Left hindlimb (tissue), 1 donor: ENCODE measurements at places on chromosomes 13 and 19.

GRCh38 chr19:34134190-34135053, 37.9 kb upstream of the LSM14A start:
- DNase-seq: peak; percentile 91

- DNase-seq: no peak
Measured at GRCh38 chr13:35514801-35515502, 38.5 kb upstream of the MAB21L1 start.

DNA sequence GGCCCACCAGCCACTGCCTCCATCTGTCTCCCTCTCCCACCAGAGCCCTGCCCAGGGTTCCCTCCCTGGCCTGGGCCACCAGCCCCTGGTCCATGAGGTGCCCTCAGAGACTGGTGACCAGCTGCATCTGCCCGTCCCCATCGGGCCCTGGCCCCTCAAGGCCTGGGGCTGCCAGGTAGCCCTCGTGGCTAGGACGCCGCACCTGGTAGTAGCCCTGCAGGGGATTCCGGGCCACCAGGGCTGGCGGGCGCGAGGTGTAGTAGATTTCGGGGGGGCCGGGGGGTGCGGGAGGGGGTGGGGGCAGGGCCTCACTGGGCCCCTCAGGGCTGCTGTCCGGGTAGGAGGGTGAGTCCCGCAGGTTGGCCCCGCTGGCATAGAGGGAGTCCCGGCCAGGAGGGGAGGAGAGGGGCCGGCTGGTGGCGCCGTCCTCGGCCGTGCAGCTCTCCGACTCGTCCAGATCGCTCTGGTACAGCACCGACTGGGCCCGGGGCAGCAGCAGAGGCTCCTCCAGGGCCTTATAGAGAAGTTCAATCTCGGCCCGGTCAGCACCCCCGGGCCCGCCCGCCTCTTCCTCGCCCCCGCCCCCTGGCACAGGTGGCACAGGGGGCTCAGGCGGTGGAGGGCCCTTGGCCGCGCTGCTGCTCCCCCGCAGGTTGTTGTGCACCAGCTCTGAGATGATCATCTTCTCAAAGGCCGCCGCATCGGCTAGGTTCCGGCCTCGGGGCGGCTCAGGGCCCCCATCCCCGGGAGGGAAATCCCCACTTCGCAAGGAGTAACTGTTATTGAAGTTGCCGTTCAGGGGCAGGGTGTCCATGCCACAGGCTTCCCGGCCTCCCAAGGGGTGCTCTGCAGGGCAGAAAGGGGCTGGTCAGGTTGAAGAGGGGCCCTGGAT, 14.6 kb upstream of the ASF1B start:
- DNase-seq: no peak

GRCh38 chr13:45433381-45433790, 15.2 kb upstream of the SLC25A30 start:
- no peak for DNase-seq

GRCh38 chr19:43572171-43572588, 3.1 kb downstream of the XRCC1 start:
- DNase-seq: no peak

DNA sequence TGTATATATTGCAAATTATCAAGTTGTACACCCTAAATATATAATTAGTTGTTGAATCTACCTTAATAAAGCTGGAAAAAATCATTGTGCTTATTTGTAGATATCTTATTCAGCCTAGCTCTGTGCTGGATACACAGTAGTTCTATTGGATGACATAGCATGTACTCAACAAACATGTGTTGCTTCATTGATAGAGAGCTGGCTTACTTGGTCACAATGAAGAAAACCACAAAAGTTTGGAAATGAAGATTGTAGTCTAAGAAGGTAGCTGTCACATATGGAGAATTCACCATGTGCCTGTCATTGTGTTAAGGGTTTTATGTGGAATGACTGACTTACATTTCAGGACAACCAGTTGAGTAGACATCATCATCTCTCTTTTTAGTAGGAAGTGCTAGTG, 278.9 kb downstream of the LMO7 start:
- DNase-seq: no peak

GRCh38 chr19:14015524-14016035, 9.5 kb upstream of the RFX1 start:
- DNase-seq: no peak

DNA sequence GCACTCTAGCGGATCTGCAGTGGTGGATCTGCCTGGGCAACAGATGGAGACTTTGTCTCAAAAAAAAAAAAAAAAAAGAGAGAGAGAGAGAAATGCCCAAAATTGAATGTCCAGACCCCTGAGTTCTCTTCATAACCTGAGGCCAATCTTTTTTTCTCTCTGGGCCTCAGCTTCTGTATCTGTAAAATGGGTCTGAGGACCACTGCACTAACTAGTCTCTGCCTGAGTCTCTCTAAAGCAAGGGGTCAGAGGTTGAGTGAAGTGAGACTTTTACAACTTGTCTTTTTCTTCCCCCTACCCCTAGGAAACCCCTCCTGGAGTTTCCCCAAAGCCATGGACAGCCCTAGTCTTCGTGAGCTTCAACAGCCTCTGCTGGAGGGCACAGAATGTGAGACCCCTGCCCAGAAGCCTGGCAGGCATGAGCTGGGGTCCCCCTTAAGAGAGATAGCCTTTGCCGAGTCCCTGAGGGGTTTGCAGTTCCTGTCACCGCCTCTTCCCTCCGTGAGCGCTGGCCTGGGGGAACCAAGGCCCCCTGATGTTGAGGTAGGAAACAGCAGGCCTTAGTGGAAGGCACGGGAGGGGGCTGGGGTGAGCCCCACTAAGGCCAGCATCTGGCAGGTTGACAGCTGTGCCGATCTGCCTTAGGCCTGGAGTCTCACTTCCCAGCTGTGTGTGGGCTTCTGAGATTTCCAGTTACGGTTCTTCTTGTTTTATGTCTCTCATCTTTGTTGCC, 1.8 kb downstream of the TMEM91 start:
- DNase-seq: no peak

- DNase-seq: no peak
Measured at GRCh38 chr13:107730813-107731212, 484.5 kb downstream of the LIG4 start.

GRCh38 chr19:1316466-1316865, 30.8 kb downstream of the EFNA2 start:
- DNase-seq: no peak

DNA sequence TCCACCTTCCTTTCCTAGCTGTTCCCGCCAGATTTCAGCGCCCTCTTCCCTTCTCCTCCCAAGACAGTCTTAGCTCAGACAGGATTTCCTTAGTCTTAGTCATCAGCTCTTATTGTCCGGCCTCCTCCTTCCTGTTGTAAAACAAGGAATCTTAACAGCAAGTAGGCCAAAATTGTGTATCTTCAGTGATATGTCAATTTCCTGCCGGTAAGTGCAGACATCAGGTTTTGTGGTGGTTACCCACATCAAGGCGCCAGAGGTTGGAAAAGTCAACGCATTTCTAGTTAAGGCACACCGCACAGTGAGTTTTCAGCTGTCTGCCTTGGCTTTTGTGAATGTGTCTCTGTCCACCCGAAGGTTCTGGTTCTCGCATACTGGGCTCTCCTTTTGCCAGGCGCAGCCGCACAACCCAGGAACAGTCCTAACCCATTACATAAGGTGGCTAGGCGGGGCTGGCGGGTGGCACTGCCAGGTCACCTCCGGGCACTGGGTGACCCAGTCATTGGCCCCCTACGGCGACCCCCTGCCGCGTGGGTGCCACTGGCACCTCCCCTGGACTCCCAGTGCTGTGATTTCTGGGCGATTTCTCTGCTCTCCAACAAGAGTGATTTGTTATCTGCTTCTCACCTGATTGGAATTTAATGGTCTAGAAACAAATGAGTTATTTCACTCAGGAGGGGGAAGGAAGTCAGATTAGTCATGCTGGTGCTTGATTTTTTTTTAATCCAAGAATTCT, 12.9 kb downstream of the COL4A2 start:
- no peak for DNase-seq

DNA sequence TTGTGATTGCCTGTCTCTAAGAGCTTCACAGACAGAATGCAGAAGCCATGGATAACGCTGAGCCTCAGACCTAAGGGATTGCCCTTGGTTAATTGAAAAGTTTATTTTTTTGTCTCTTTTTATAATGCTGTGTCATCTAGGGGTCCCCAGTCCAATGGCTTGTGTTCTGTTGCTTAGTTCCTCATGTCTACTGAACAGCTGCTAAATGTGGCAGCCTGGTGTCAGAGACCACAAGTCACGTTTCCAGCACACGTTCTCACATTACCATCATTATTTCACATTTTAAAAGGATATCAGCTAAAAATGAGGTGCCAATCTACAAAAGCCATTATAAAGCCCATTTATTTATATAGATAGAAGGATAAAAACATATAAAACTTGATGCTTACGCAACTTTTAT, 1362.0 kb downstream of the PCDH9 start:
- no peak for DNase-seq

GRCh38 chr13:34347784-34348573, 530.0 kb downstream of the RFC3 start:
- no peak for DNase-seq

DNA sequence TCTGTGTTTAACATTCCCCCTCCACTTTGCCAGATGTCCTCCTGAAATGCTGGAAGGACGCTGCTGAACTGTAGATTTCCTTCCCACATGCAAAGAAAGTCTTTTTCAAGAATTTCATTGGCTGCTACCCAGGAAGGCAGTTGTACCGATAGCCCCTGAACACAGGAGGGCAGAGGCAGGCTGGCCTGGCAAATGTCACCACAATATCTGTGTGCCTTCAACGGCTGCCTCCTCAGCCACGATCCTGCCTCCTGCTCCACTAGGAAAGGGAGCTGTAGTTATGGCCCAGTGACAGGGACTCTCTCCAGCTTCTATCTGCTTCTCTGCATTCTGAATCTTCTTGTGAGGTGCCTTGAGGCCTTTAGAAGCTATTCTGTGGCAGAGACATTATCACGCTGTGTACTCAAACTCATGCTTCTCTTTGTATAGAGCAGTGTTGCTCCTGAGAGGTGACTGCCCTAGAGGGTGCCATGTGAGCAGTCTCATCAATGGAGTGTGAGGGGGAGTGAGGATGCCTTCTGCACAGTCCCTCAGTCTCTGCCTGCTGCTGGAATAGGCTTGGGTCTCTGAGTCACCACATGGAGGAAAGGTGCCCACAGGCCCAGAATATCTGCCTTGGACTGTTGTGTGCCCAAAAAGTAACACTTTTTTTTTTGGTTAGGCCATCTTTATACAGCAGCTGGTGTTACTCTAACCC, 279.8 kb downstream of the DNAJC15 start:
- peak; percentile 78 for DNase-seq

DNA sequence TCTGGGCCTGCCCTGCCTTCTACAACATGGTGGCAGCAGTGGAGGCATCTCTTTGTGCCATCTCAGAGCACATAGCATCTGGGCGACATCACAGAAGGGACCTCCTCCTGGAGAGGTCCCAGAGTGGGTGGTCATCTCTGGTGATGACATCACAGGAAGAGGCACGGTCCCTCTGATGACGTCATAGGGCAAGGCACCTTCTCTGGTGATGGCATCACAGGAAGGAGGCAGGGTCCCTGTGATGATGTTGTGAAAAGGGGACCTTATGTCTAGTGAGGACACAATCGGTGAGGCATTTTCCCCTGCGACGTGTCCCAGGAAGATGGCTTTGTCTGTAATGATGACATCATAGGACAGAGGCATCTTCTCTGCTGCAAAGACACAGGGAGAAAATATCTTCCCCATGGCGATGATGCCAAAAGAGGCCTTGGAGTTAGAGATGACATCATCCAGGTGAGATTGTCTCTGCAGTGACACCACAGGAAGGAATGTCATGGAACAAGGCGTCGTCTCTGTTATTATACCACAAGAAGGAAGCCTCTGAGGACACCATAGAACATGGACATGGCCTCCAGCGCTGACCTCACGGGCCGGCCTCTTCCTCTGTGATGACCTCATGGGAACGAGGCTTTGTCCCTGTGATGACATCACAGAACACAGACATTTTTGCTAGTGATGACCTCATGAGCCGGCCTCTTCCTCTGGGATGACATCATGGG, 10.7 kb downstream of the SHISA7 start:
- no peak for DNase-seq

DNA sequence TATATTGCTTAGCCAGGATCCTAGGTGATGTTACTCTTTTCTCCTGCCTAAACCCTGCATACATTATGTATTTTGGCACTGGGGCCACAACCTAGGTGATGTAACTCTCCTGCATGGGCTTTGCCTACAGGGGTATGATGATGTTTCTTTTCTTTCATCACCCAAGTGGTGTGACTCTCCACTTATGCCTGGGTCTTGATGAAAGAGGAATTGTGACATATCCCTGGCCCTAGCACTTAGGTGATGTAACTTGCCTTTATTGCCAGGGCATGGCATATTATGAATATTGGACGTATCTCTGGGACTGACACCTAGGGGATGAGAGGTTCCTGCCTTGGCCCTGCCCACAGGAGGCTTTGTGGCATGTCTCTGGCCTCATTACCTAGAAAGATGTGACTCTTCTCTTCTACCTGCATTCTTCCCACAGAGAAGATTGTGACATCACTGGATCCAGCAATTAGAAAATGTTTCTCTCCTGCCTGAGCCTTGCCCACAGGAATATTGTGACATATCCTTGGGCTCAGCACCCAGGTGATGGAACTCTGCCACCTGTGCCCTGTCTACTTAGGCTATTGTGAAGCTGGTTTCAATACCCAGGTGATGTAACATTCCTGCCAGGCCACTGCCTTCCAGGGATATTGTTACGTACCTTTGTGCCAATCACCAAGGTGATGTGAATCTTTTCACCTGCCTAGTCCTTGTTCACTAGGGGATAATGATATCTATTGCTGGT, 27.3 kb upstream of the ZNF254 start:
- no peak for DNase-seq

DNA sequence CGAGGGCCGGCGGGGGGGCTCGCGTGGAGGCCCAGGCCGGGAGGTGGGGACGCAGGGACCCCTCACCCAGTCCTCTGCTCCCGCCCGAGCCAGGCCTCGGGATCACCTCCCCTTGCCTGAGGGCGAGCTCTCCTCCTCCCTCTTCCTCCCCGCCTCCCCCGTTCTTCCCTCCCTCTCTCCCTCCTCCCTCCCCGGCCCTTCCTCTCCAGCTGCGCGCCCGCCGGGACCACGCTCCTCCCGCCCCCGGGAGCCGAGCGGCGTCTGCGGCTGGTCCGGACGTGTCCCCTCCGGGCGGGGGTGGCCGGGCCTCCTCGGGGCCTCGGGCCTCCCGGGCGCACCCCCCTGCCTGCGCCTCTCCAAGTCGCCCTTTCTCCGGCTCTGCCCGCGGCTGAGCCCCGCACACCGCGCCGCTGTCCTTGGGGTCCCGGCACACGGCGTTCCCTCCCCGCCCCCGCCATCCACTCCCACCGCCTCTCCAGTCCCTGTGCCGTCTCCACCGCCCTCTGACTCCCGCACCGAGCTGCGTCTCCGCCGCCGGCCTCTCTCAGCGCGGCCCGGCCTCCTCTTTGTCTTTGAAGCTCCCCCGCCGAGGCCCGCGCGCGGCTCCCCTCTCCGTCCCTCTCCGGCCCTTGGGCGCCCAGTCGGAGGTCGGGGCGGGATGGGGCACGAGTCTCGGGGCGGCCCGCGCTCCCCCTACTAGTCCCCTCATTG, 5.7 kb downstream of the SOX1 start:
- no peak for DNase-seq

GRCh38 chr13:52374873-52375411, 31.0 kb downstream of the THSD1 start:
- DNase-seq: no peak

- DNase-seq: no peak
Measured at GRCh38 chr19:30173593-30174356, 198.4 kb upstream of the ZNF536 start.
